ENCODE measurements at places on chromosomes 4 and X.

DNA sequence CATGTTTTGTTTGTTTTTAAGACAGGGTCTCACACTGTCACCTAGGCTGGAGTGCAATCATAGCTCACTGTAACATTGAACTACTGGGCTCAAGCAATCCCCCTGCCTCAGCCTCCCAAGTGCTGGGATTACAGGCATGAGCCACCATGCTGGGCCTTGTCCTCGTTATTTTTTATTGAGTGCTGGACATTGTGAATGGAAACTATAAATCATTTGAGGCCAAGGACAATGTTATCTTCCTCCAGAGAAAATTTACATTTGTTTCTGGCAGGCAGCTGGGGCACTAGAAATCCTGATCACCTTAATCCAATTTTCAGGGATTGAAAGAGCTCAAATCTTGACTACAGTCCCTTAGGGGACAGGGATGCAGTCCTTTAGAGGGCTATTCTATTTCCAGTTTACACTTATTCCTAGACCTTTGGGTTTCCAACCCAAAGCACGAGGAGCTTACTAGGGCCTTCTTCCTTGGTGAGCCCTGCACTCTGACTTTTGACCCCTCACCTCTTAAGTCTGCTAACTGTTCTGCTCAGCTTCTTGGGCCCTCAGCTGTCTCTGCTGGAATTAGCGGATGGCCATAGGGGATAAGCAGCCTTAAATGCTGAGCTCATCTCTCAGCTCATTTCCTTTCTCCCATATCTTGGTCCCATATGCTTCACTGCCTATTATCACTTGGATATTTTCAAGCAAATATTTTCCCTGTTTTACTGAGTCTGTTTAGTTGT, 23.0 kb upstream of the PDZD4 start:
- DNase-seq: no peak

- DNase-seq: no peak
Measured at GRCh38 chr4:89324671-89325070, 17.1 kb upstream of the GPRIN3 start.

GRCh38 chr4:177638871-177639270, 196.6 kb upstream of the AGA start:
- DNase-seq: no peak

DNA sequence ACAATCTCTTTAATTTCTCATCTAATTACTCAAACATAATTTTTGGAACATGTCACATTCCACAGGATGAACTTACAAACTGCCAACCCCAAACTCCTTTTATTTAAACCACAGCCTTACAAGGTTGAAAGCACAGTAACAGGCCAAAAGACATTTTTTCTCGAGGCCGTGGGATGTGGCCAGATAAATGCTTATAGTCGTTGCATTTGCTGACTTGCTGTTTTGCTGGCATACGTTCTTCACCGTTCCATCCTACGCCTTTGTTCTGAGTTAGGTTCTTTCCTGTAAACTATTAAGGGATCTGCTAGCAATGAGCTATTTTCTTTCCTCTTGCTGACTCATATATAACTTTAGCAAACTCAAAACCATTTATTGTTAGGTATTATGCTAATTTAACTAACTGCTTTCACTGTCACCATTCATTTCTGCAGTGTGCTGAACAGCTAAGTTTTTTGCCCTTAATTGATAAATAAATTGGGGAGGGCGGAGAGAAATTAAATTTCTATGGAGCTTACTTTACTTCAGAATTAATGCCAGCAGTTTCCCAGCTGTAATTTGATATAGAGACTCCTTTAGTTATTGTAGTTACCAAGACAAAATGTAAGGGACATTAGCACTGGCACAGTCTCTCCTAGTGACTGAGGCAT, 135.1 kb upstream of the PACRGL start:
- no peak for DNase-seq

- DNase-seq: no peak
Measured at GRCh38 chrX:131577413-131577812, 33.5 kb downstream of the OR13H1 start.

GRCh38 chrX:106599411-106599810, 12.4 kb upstream of the RADX start:
- no peak for DNase-seq

GRCh38 chr4:79498282-79498681, 90.3 kb upstream of the GK2 start:
- DNase-seq: no peak

Measured in activated CD4-positive, alpha-beta T cell treated with anti-CD3 and anti-CD28 coated beads for 24 hours (primary cell).